ENCODE measurements at places on chromosomes 13 and 19. TPM values are rescaled to one million over a fixed set of nuclear protein-coding genes. Genes with fewer than 3 reads are reported as not detected.

C19orf85 gene
- not detected for polyA plus RNA-seq

MAP2K7 gene
- 35.5 TPM for polyA plus RNA-seq

CGB2 gene
- not detected for polyA plus RNA-seq

ACP7 gene
- polyA plus RNA-seq, result not detected

ZNF587 gene
- polyA plus RNA-seq, result 8.9 TPM

ZNF823 gene
- 2.2 TPM for polyA plus RNA-seq

ZNF547 gene
- polyA plus RNA-seq, result 1.7 TPM

SIGLEC5 gene
- 0.15 TPM for polyA plus RNA-seq

DHDH gene
- 0.15 TPM for polyA plus RNA-seq

CALR3 gene
- not detected for polyA plus RNA-seq

PRR19 gene
- polyA plus RNA-seq, result 0.17 TPM

CBARP gene
- polyA plus RNA-seq, result 1.6 TPM

DNA sequence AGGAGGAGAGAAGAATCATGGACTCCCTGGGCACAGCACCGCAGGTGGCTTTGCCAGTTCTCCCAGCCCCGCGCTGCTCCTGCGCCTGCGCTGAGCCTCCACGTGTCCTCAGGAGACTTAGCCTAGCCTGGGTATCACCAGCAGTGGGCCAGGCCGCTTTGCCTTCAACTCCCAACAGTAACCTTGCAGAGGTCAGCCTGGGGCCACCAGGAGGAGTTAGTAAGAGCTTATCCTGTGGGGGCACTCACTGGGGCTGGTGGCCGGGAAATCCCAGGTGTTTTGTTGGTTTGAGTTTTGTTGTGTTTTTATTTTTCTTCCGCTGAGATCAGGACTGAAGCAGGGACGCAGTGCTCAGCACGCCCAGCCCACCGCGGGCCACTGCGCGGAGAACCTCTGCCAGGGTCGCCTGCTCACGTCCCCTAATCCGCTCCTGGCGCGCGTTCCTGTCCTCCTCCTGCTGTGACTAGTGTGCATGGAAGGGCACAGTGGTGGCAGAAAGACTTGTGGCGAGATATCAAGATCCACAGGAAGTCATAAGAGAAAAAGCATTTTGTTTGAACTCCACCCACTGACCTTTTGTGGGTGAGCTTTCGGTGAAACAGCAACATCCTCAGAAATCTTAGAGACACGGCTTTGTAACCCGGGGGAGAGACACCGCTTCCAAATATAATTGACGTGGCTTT, 207.4 kb upstream of the RFC3 start:
- peak; percentile 85 for DNase-seq

- no peak for DNase-seq
Measured at GRCh38 chr19:40450664-40451063, 6.5 kb upstream of the SERTAD3 start.

DNA sequence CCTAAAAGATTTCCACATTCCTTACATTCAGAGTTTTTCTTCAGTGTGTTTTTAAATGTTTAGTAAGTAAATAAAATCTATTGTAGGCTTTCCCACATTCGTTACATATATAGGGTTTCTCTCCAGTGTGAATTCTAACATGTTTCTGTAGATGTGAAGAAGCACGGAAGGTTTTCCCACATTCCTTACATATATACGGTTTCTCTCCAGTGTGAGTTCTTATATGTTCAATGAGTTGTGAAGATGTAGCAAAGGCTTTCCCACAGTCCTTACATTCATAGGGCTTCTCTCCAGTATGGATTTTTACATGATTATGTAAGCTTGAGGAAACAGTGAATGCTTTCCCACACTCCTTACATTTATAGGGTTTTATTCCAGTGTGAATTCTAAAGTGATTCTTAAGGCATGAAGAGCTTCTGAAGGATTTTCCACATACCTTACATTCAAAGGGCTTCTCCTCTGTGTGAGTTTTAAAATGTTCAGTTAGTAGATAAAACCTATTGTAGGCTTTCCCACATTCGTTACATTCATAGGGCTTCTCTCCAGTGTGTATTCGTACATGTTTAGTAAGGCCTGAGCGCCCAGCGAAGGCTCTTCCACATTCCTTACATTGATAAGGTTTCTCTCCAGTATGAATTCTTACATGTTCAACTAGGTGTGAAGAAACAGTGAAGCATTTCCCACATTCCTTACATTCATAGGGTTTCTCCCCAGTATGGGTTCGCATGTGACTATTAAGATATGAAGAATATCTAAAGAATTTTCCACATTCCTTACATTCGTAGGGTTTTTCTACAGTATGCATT, 18.2 kb downstream of the ZNF121 start:
- no peak for DNase-seq

DNA sequence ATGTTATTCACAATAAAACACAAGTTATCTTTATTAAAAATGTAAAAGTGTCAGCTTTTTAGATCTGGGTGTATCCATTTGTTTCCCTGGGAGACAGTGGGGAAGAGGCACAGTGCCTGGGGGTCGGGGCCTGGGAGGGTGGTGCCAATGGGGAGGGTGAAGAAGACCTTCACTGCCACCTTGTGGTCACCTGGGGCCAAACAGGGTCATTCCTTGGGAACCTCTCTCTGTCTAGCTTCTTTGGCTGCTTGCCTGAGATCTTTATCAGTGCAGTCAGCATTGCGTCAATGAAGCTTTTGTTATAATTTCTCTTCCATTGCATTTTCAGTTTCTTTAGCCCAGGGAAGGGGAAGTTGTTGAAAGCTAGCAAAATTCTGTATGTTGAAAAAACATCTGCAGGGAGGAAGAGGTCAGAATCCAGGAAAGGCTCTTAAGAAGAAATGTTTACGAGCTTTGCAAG, 39.1 kb downstream of the PCDH8 start:
- no peak for DNase-seq

- DNase-seq, result no peak
Measured at GRCh38 chr19:34556488-34556887, 74.9 kb downstream of the WTIP start.

DNA sequence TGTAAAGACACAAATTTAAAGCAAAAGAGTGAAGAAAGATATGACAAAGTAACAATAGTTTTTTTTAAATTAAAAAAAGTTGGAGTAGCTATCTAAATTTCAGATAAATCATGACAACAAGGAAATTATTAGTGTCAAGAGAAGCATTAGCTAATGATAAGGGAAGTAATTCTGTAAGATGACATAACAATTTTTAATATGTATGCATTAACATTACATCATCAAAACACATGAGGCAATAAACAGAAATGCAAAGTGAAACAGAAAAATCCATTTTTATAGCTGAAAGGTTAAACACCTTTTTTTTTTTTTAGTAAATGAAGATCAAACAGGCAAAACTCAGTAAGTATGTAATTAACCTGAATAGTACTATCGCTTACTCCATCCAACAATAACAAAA, 804.9 kb upstream of the PRR20A start:
- DNase-seq, result no peak

GRCh38 chr19:16773259-16773658, 53.6 kb downstream of the NWD1 start:
- DNase-seq, result no peak

- no peak for DNase-seq
Measured at GRCh38 chr19:18730885-18731513, 47.5 kb downstream of the CRTC1 start.

DNA sequence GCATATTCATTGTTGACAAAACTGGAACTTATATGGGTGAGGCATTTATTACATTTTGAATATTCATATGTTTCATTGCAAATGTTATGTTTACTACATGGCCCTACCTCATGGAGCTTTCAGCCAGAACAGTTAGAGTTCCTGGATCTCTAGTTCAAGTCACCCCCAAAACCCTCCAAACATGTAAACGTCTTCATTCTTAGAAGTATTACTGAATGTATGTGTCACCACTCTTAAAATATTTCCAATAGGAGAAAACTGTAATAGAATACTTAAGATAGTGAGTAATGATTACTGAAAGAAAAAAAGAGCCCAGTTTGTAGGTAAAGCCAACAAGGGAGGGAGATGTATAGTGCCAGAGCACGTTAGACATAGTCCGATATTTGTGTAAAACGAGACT, 23.5 kb downstream of the URI1 start:
- DNase-seq, result no peak

- DNase-seq, result no peak
Measured at GRCh38 chr13:47798906-47799305, 202.2 kb downstream of the SUCLA2 start.

GRCh38 chr19:18309525-18310064, 13.3 kb downstream of the LSM4 start:
- DNase-seq, result no peak

DNA sequence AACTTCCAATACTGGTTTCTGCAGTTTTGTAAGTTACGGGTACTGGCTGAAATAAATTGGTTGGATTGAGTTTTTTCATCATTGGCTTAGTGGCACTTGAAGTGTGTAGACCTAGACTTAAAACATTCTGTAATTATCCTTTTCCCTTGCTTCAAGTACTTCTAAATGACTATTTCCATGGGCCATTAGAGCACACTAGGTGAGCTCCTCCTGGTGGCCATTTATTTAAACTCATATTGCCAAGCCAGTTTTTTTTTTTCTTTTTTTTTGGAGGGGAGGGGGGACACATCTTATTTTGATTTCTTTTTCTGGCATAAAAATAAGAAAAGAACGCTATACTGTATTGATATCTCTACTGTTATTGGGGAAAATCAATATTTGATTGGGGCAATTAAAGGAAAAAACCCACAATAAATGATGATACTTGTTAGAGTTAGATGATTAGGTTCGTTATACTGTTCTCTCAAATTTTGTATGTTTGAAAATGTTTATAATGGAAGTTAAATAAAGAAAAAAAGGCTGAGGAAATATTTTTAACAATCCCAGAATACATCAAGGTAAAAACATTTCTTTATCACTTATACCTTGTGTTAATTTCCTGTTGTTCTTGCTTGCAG, 82.9 kb downstream of the PDS5B start:
- DNase-seq, result no peak

DNA sequence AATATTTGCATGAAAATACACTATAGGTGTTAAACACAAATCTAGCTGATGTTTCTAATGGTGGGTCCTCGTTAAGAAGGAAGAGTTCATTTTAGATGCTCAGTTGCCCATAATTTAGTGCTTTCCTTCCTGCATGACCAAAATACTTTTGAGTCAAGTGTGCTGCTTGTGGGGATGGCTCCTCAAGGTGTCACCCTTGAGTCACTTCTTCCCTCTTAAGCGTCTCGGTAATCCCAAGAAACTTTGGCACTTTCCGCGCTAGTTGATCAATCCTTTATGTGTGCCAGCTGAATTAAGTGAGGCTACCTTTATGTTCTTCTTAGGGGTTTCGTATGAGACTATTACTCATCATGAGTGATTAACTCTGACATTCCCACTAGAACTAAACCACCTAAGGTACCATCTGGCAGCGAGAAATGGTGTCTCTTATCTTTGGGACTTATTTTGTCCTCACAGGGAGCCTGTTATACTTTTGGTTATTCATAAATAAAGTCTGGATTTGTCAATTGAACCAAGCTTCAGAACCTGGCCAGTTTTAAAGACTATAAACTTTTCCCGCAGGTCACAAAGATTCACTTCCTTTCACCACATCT, 106.8 kb downstream of the NHLRC3 start:
- DNase-seq, result peak; percentile 65

DNA sequence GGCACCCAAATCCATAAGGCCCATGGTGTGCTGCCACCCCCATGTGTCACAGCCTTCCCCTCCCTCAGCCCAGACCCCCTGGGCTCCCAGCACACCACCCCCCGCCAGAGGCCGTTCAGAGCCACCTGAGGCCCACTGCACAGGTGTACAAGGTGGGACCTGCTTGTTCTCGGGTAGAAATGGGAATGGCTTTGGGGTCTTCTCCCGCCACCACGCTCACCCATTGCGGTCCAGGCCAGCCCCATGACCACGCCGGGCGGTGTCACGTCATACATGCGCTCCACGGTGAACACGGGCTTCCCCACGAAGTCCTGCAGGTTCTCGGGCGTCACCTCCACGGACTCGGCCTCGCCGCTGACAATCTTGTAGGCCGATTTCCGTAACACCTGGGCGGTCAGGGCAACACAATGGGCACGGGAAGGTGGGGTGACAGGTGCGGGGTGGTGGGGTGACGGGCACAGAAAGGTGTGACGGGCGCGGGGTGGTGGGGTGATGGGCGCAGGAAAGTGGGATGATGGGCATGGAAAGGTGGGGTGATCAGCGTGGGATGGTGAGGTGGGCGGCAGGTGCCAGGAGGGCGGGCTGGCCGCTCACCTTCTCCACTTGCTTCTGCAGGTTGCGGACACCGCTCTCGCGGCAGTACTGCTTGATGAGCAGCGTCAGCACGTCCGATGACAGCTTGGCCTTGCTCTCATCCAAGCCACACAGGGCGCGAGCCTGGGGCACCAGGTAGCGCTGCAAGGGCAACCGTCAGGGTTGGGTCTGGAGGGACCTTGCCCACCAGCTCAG, 4.3 kb downstream of the RPL36 start:
- DNase-seq, result no peak

GRCh38 chr13:91426913-91427312, 28.5 kb downstream of the GPC5 start:
- no peak for DNase-seq

- no peak for DNase-seq
Measured at GRCh38 chr13:100330662-100331061, 241.8 kb downstream of the PCCA start.

GRCh38 chr19:20167651-20168122, 673 bp downstream of the ZNF486 start:
- DNase-seq, result no peak

- DNase-seq, result no peak
Measured at GRCh38 chr13:37263871-37264270, 158.4 kb upstream of the CSNK1A1L start.

GRCh38 chr13:98207416-98207815, 30.3 kb upstream of the RNF113B start:
- DNase-seq, result no peak

- peak; percentile 67 for DNase-seq
Measured at GRCh38 chr13:26254583-26255111, 718 bp downstream of the CDK8 start.

- DNase-seq, result no peak
Measured at GRCh38 chr19:36838784-36839324, 667 bp upstream of the ZNF790 start.

- DNase-seq, result peak; percentile 50
Measured at GRCh38 chr19:53906211-53907192, 2.6 kb upstream of the CACNG7 start.

DNA sequence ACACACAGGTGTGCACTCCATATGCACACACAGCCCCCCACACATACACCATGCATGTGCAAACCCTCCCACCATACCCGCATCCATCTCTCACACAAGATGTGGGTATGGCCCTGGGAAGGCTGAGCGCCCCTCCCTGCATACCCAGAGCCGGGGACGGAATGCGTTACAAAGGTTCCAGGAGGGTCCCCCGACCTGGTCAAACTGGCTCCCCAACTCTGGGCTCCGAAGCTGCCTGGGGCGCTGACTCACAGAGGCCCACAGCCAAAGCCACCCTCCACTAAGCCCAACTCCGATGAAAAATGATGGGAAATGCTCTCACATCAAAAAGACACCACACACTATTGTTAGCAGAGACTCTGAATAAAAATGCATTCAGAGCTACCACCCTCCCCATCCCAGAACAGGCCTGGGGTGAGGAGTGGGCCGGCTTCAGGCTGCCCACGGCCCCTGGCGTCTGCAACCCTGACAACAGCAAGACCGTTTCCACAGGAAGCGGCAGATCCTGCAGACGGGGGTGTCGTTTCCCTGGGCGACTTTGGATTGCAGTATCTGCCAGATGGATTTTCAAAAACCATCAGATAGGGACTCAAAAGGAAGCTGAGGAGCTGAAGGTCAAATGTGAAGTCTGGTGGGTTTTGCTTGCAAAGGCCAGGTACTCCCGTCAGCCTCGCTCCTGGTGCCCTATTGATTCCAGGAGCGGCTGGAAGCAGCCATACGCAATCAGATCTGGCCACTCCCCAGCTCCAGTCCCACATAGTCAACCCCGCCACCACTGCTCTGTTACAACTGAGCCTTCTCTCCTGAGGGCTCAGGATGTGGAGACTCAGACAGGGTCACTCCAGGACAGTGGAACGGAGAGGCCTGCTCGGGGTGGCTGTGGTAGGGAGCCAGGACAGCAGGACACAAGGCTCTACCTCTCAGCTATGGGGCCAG, 14.3 kb downstream of the PEPD start:
- DNase-seq, result no peak
